Stimulated activated CD4-positive, alpha-beta T cell treated with anti-CD3 and anti-CD28 coated beads, Interleukin-12 subunit alpha, Interleukin-12 subunit beta, amount 100 ng/mL, for 24 hours (primary cell): ENCODE measurements at places on chromosomes 3 and 15.

GRCh38 chr3:128950223-128950938 lies 43.5 kb downstream of the CFAP92 start:
- DNase-seq: no peak

DNA sequence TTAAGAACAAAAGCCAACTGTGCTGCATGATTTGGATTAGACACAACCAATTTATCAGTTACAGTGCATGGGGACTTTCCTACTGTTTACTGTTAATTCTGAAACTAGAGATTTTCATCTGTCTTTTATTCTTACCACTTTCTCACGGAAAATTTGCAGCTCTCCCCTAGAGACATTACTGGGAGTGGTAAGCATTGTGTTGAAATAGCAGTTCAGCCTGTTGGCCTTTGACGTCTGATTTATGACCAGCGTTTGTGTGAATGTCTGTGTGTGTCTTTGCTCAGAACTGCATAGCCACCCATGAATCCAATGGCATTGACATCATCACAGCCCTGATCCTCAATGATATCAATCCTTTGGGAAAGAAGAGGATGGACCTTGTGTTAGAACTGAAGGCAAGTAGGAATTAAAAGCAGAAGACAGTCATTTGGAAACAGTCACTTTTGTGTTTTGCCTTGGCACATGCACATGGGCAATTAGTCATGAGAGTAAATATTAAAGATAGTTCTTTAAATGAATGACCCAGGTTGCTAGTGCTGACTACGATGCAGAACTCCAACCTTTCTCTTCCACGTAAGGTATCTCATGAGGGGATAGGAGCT lies 202.2 kb upstream of the BHLHE40 start:
- no peak for DNase-seq

DNA sequence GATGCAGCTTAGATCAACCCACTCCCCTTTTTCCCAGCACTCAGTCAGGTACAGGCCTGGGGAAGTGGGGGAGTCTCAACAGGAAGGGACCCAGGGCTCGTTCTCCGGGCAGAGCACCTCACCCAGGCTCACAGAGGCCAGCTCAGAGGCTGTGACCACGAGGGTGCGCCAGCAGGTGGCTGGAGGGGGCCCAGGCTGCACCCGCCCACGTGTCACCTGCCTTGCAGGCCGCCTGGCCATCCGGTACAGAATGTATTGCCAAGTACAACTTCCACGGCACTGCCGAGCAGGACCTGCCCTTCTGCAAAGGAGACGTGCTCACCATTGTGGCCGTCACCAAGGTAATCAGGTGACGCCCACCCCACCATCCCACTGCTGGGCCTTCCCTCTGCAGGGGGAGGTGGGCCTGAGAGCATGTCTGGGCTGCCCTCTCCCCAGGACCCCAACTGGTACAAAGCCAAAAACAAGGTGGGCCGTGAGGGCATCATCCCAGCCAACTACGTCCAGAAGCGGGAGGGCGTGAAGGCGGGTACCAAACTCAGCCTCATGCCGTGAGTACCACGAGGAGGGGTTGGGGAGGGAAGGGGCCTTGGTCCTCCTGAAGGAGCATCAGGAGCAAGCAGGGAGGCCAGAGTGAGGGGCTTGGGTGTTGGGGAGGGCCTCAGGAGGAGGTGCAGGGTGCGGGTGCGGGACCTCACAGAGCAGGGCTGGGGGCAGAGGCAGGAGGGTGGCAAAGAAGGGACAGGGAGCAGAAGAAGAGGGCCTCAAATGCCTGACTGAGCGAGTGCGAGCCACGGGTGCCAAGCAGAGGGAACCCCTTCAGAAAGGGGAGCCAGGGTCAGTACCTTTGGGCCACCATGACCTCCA lies 14.0 kb upstream of the LMAN1L start:
- no peak for DNase-seq

GRCh38 chr3:118348169-118348557 lies 686.5 kb downstream of the IGSF11 start:
- DNase-seq: no peak

GRCh38 chr3:75014008-75014407 lies 399.5 kb upstream of the CNTN3 start:
- DNase-seq: no peak

- no peak for DNase-seq
Measured at GRCh38 chr3:38836561-38836960, 20.5 kb upstream of the SCN10A start.

GRCh38 chr3:118262800-118263402 lies 771.7 kb downstream of the IGSF11 start:
- no peak for DNase-seq

- no peak for DNase-seq
Measured at GRCh38 chr3:87120881-87121280, 106.2 kb upstream of the CHMP2B start.
